Heart right ventricle (tissue), 16 donors: ENCODE measurements at places on chromosomes 7 and 10. TPM values are rescaled to one million over a fixed set of nuclear protein-coding genes. Genes with fewer than 3 reads are reported as not detected.

Gene LRGUK
- total RNA-seq = 0.23 TPM

Gene PDE1C
- total RNA-seq = 124 TPM

Gene NME8
- total RNA-seq = not detected

Gene SLC26A3
- not detected for total RNA-seq

Gene H2BK1
- not detected for total RNA-seq

Gene OR6B1
- not detected for total RNA-seq

Gene ZNF488
- not detected for total RNA-seq

Gene SEC24C
- 51.8 TPM for total RNA-seq

Gene CHST3
- total RNA-seq = 28.7 TPM

Gene GRK5
- 13.0 TPM for total RNA-seq

Gene SMO
- 5.3 TPM for total RNA-seq

Gene CDK1
- 0.72 TPM for total RNA-seq

Gene IL15RA
- 12.9 TPM for total RNA-seq

Gene CPA2
- 0.60 TPM for total RNA-seq

Gene ANKRD22
- not detected for total RNA-seq

Gene TMEM236
- total RNA-seq = 1.5 TPM

Gene ASB13
- 16.3 TPM for total RNA-seq

Gene SLC37A3
- 5.2 TPM for total RNA-seq

Gene LDB3
- 1,485 TPM for total RNA-seq

Gene FAM237B
- not detected for total RNA-seq

Gene SHH
- total RNA-seq = not detected
